ENCODE measurements at places on chromosomes 7 and 10. TPM values are rescaled to one million over a fixed set of nuclear protein-coding genes. Genes with fewer than 3 reads are reported as not detected.

- peak; percentile 84 for DNase-seq
Observed at GRCh38 chr10:77983384-77984341, 45.7 kb downstream of the POLR3A start.

DNA sequence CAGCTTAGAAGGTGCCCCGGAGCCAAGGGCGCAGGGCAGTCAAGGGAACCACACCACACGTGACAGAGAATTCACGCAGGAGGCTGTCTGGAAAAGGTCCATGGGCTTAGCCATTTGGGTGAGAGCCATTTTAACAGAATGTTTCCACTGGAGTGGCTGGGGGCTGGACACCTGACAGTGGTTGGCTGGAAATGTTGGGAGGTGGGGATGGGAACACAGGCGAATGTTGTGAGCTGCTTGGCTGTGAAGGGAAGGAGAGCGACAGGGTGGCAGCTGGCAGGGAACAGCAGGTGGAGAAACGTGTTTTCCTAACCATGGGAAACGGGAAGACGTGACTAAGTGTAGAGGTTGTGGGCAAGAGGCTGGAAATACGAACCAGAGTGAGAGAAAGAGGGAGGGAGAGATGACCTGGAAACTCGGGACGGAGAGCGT, 100.5 kb upstream of the ZNF32 start:
- no peak for DNase-seq

DNA sequence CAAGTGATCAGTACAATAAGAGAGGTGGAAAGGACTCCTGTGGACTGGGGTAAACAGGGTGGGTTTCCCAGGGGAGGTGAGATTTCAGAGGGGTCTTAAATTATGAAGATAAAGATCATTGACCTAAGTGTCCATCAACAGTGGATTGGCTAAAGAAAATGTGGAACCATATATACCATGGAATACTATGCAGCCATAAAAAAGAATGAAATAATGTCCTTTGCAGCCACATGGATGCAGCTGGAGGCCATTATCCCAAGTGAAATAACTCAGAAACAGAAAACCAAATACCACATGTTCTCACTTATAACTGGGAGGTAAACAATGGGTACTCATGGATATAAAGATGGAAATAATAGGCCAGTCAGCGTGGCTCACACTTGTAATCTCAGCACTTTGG, 28.9 kb upstream of the CUX1 start:
- DNase-seq = no peak

DNA sequence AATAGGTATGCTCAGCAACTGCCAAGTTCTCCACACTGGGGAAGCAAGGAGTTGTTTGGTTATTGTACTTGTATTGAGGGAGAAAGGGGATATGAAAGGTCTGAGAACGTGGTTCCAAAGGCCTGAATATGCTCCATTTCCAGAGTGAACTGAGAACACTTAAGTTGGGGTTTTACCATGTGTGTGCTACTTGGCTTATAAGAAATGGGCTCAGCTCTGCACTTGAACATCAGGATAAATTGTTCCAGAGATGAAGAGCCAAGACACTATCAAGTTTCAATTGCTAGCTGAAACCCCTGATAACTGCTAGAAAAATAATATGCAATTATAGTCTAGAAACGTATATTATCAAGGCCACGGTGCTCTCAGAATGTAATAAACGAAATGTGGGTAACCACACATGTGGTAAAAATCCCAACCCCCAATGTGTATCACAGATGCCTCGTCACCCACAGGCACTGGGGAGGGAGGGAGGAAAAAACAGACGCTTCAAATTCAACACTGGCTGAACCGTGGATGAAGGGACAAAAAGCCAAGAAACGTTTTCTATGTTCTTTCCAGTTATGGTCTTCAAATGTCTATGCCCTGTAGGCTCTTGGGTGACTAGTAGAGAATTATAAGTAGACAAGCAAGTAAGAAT, 16.3 kb downstream of the ELMO1 start:
- DNase-seq = no peak

GRCh38 chr7:23026164-23026563, 12.2 kb upstream of the HYCC1 start:
- no peak for DNase-seq

- no peak for DNase-seq
Observed at GRCh38 chr10:129755621-129756020, 208.5 kb downstream of the EBF3 start.

ZPBP gene
- not detected for total RNA-seq

OR2A42 gene
- not detected for total RNA-seq

RGS10 gene
- 55.0 TPM for total RNA-seq
